CD4-positive, alpha-beta T cell treated with Interleukin-17A for 1 hour (primary cell): ENCODE measurements at places on chromosomes 7 and 10.

DNA sequence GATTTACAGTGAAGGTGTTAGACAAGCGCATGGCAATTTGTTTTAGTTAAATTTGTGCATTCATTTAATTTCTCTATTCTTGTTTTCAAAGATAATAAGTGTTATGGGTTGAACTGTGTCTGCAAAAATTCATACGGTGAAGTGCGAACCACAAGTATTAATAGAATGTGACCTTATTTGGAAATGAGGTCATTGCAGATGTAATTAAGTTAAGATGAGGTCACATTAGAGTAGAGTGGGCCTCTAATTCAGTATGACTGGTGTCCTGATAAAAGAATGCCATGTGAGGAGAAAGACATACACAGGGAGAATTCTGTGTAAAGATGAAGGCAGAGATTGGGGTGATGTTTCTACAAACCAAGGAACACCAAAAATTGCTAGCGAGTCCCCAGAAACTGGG lies 158.8 kb upstream of the SEMA3E start:
- no peak for DNase-seq

DNA sequence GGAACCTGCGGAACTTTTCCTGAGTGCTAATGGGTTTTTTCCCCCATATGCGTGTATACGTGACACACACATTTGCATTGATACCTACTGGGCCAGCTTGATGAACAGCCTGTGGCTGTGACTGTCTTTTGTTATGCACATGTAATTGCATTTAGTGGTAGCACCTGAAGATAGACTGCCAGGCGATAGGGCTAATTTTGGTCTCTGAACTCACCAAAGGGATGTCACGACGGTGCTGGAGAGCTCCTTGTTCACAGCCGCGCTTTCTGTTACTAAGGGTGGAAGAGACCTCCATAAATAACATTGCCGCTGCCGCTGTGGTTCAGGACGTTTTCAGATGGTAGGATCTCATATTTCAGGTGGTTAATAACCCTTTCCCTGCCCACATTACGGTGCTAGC lies 133.2 kb downstream of the CAMK1D start:
- no peak for DNase-seq

DNA sequence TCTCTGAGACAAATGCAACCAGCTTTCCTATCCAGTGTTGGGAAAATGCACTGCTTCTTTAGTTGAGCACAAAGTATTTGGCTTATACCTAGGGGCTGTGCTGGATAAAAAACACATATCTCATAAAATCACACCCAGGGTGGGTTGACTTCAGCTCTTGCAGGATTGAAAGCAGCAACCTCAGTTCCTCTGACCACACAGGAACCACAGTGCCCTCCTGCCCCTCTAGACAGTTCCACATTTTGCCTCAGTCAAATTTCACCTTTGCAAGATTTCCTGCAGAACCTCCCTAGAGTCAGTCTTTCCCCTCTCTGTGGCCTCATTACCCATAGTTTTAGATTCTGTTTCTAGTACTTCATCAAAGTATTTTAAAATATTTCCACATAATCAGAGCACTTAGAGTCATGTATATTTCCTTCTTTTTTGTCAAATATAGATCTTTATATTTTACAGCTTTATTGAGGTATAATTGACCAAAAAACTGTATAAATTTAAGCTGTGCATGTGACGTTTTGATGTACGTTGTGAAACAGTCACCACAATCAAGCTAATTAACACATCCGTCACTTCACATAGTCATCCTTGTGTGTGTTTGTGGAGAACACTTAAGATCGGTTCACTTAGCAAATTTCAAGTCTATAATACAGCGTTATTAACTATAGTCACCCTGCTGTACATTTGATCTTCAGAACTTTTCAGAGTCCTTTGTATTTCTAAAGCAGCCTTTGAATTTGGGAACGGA lies 37.0 kb upstream of the EGR2 start:
- peak; percentile 23 for DNase-seq

GRCh38 chr7:74587435-74588126 lies 69.9 kb upstream of the GTF2I start:
- no peak for DNase-seq

DNA sequence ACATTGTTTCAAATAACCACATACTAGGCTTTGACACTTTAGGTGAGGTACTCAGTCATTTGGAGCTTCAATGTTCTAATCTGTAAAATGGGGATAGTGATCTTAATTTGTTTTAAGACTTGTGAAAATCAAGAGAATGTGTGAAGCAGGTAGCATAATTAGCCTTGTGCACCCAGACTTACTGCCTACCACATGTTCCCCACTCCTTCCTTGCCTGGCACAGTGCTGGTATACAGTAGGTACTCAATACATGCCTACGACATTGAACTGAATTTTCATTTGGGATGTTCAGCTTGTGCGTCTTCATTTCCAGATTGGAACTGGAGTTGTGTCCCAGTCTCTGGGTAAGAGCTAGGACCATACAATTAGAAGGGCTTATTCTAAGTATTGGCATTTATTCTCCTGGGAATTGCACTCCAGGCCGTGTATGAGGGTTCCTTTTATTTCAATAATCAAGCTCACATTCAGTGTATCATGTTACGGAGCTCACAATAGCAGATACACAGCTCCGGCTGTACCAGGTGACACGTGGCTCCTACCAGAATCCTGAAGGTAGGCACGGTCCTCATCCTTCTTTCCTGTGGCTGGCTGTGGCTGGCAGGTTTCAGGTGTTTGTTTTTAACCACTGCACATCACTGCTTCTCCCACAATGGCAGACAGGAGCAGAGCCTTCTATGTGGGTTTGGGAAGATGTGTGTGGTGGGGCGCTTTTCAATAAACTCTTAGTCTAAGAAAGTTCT lies 109.4 kb upstream of the PDCD4 start:
- DNase-seq = no peak

GRCh38 chr7:137674048-137674447 lies 172.7 kb downstream of the DGKI start:
- no peak for DNase-seq

DNA sequence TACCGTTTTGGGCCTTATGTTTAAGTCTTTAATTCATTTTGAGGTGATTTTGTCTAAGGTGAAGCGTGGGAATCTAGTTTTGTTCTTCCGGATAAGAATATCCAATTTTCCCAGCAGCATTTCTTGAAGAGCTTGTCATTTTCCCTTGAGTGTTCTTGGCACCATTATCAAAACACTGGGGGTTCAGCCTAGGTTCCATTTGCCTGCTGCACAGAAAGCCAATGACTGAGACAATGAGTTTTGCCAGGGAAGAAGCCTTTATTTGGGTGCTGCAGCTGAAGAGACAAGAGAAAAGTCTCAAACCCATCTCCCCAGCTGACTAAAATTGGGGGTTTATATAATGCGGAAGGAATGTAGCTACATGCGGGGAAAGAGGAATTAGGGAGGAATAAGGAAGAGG lies 287.2 kb upstream of the FZD1 start:
- DNase-seq = no peak

DNA sequence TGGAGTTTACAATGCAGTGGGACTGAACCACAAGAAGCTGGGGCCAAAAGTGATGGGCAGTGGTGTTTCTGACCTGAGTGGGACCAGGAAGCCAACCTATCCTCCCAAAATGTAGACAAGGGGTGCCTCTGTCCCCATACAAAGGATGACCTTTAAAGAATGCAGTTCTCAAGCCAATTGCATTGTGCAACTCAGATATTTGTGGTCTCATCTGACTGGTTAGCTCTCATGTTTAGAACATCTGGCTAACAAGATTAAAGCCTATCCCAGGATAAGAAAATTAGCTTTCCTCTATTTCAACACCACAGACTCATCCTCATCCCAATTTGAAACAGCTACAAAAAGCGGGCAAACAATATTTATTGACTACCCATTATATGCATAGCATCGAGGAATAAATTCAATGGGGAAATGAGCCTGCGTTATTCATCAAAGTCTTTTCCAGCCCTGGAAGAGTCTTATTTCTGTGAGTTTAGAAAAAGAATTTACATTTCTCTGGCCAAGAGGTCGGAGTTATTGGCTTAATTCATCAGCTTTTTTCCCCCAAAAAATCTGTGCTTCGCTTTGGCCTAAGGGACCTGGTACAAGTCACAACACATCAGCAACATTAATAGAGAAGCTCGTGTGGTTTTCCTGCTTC lies 26.7 kb downstream of the ELMO1 start:
- DNase-seq = no peak

DNA sequence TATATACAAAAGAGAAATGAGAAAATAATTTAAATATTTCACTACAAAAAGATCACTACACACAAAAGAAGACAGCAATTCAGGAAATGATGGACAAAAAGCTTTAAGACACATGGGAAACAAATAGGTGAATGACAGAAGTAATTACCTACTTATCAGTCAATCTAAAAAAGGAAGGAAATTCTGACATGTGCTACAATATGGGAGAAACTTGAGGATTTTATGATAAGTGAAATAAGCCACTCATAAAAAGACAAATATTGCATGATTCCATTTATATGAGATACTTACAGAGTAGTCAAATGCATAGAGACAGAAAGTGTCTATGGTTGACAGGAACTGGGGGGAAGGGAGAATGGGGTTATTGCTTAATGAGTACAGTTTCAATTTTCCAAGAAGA lies 339.2 kb downstream of the CALN1 start:
- DNase-seq = no peak
